A549 treated with AZD2906 at 1 μM for 4 hours (cell line): ENCODE measurements at places on chromosomes 5 and 9. TPM values are rescaled to one million over a fixed set of nuclear protein-coding genes. Genes with fewer than 3 reads are reported as not detected.

The CER1 gene
- not detected in 5 replicates for total RNA-seq

The TMEM203 gene
- total RNA-seq = 35.4 to 47.2 TPM (median 45.3 TPM) in 5 replicates

The CARTPT gene
- not detected in 5 replicates for total RNA-seq

The NAA35 gene
- 24.7 to 30.7 TPM (median 26.1 TPM) in 5 replicates for total RNA-seq

The COL15A1 gene
- total RNA-seq = 0.53 to 0.87 TPM (median 0.57 TPM) in 5 replicates

The SLC36A3 gene
- total RNA-seq = not detected in 5 replicates

The ADRB2 gene
- 1.3 to 1.6 TPM (median 1.3 TPM) in 5 replicates for total RNA-seq

The GPR151 gene
- not detected in 5 replicates for total RNA-seq

The C9orf50 gene
- 0.08 to 0.16 TPM in 2 of 5 replicates, not detected in the others for total RNA-seq

The OR2S2 gene
- total RNA-seq = not detected in 5 replicates

The MLANA gene
- not detected in 5 replicates for total RNA-seq

The ZNF300 gene
- total RNA-seq = 1.9 to 2.8 TPM (median 2.4 TPM) in 5 replicates

The C1QTNF3 gene
- total RNA-seq = 0.11 to 0.20 TPM (median 0.18 TPM) in 5 replicates

The MYOT gene
- 0.08 to 0.27 TPM (median 0.13 TPM) in 3 of 5 replicates, not detected in the others for total RNA-seq

The MED27 gene
- 29.6 to 33.4 TPM (median 32.5 TPM) in 5 replicates for total RNA-seq

The ADAMTS16 gene
- 1.3 to 2.8 TPM (median 1.4 TPM) in 5 replicates for total RNA-seq

The ENTREP1 gene
- 0.74 to 0.80 TPM (median 0.78 TPM) in 5 replicates for total RNA-seq

The IFNA17 gene
- not detected in 5 replicates for total RNA-seq

The BSPRY gene
- 0.07 to 0.12 TPM (median 0.09 TPM) in 5 replicates for total RNA-seq

The RANBP3L gene
- not detected in 5 replicates for total RNA-seq

The LPAR1 gene
- 21.4 to 23.8 TPM (median 22.1 TPM) in 5 replicates for total RNA-seq

The PRRT1B gene
- total RNA-seq = 0.26 to 0.44 TPM (median 0.30 TPM) in 5 replicates

The SLC36A2 gene
- not detected in 5 replicates for total RNA-seq

The SLC6A3 gene
- 1.00 to 2.2 TPM (median 1.3 TPM) in 5 replicates for total RNA-seq

The STK10 gene
- total RNA-seq = 21.0 to 21.5 TPM (median 21.3 TPM) in 5 replicates

The BARHL1 gene
- total RNA-seq = 0.02 to 0.03 TPM in 2 of 5 replicates, not detected in the others

The RNF208 gene
- total RNA-seq = 0.91 to 2.8 TPM (median 2.1 TPM) in 5 replicates

The EPB41L4B gene
- total RNA-seq = 26.1 to 29.4 TPM (median 26.8 TPM) in 5 replicates

The GRIN1 gene
- 0.11 to 0.91 TPM (median 0.63 TPM) in 5 replicates for total RNA-seq

The TSLP gene
- not detected in 5 replicates for total RNA-seq

The ST8SIA4 gene
- 0.21 to 0.49 TPM (median 0.29 TPM) in 5 replicates for total RNA-seq

The MYOZ3 gene
- total RNA-seq = 0.03 to 0.06 TPM in 2 of 5 replicates, not detected in the others
